ENCODE measurements at places on chromosomes 12 and 14.

- no peak for DNase-seq
Observed at GRCh38 chr14:55819610-55820304, 239.8 kb downstream of the KTN1 start.

DNA sequence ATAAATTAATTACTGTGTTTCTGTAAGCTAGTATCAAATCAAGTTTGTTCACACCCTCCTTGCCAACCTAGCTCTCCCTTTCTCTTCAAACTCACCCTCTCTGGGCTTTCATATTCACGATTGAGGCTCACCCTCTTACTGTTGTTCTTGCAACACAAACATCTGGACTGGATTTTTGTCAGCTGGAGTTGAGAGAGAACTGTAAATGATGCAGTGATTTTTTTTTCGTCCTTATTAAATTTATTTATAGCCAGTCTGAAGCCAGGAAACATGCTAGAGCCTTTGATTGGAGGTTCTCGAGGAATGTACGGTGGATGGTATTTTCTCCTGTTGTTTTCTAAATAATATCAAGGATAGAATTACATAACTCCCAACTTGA is 485.1 kb downstream of the ZFP36L1 start:
- no peak for DNase-seq

DNA sequence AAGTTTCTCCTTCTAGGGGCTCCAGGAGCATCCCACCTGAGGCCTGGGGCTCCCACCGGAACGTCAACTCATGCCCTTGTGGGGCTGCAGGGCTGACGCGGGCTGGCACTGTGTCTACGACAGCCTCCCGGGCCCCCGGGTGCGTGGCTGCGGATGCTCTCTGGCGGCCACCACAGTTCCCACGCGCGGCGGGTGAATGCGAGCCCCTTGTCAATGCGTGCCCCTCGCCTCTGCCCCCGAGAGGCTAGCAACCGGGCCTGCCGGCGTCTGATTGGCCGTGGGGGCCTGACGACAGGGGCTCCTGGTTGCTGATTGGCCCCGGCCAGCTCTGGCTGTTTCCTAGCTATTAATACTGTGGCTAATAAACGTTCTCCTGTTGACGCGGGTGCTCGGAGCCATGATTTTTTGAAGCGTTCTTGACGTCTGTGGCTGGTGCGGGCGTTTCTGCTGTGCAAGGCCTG is 1.8 kb upstream of the MEG3 start:
- DNase-seq: no peak

- no peak for DNase-seq
Observed at GRCh38 chr12:69108037-69108436, 131.3 kb upstream of the CPSF6 start.

DNA sequence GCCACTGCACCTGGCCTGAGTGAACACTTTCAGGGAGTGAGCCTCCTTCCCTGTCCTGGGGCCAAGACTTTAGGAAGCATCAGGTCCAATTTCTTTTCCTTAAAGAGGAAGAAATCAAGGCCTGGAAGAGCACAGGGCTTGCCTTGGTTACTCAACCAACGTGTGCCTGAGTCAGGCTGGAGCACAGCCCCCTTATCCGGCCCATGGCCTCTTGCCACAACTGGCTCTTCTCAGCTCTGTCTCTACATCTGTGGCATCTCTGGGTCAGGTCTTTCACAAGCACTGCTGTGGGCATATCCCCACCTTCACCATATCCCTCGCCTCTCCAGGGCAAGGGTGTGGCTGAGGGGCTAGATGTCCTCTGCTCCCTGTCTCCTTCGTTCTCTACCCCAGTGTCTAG is 6.8 kb downstream of the MYH6 start:
- no peak for DNase-seq

- no peak for DNase-seq
Observed at GRCh38 chr14:76763096-76764041, 2.1 kb downstream of the VASH1 start.

DNA sequence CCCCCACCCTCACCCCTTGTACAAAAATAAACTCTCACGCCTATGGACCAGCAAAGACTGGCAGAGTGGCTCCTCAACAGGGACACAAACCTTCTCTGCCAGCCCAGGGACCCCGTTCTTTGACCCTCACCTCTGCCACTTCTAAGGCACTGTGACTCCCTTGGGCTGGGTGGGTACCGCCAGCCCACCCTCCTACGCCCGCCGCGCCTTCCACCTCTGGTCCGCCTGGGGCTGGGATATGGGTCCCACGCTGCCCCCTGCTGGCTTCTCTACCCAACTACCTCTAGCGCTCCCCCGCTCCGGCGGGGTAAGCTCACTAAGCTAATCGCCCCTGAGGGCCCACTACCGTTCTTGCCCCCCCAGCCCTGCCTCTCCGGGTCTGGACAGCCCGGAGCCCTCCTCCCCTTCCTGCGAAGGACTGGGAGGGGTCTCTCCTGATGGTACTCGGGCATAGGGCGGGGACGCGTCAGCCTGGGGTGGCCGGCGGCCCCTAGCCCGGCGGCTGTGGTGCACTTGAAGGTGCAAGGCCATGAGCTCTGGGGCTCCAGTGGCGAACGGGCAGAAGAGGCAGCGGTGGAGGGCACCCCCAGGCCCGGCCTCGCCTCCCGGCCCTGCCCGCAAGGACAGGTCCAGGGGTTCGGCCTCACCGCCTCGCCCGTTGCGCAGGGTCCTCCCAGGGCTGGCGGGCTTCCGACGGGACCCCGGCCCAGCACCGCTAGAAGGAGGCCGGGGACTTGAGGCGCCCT is 8.1 kb downstream of the ZNF219 start:
- DNase-seq: no peak

- DNase-seq: no peak
Observed at GRCh38 chr14:32329146-32329545, at the start of gene AKAP6. TSS of gene AKAP6 (plus strand) at chr14:32329298. CDS start at chr14:32433494, 104,196 bp downstream.

GRCh38 chr14:59251811-59252771 is 63.6 kb downstream of the DAAM1 start:
- DNase-seq: no peak

- DNase-seq: no peak
Observed at GRCh38 chr14:68446243-68447040, 346.4 kb downstream of the ZFP36L1 start.

- no peak for DNase-seq
Observed at GRCh38 chr12:30142301-30142700, 358.6 kb upstream of the TMTC1 start.

GRCh38 chr14:95674613-95675012 is 11.6 kb upstream of the TCL1B start:
- no peak for DNase-seq

- DNase-seq: no peak
Observed at GRCh38 chr14:51604073-51604472, 47.6 kb upstream of the FRMD6 start.

GRCh38 chr12:104502217-104502616 is 45.5 kb downstream of the CHST11 start:
- no peak for DNase-seq

- DNase-seq: no peak
Observed at GRCh38 chr14:89697281-89698060, 257.1 kb downstream of the EFCAB11 start.

DNA sequence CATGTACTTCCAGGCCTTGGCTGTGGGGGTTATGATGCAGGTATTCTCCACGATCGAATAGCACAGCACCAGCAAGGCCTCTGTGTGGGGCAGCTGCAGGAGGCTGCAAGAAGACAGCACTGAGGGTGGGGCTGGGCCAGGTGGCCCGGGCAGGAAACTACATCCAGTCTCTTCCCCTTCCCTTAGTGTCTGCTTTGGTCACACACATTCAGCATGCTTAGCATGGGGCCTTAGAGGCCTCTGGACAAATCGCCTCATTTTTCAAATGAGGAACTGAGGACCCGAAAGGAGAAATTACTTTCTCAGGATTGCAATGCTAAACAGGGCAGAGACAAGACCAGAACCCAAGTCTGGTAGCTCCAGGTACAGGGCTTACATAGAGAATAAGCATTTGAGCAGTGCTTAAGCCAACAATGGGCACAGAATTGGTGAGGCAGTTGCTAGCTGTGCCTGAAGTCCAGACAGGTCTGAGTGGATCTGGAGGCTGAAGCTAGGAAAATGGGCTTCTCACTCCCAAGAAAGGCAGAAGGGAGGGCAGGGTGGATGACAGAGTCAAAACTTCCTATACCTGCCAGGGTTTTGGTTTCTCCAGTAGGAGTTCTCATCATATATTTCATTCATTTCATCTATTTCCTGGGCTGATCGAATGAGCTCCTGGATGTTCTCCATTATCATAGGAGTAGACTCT is 3.5 kb downstream of the ACRBP start:
- DNase-seq: no peak

GRCh38 chr12:3885277-3886094 is 12.3 kb upstream of the PARP11 start:
- DNase-seq: no peak

GRCh38 chr14:37251775-37252174 is 54.0 kb downstream of the MIPOL1 start:
- DNase-seq: no peak

GRCh38 chr14:64944041-64944440 is 1.5 kb upstream of the GPX2 start:
- no peak for DNase-seq

DNA sequence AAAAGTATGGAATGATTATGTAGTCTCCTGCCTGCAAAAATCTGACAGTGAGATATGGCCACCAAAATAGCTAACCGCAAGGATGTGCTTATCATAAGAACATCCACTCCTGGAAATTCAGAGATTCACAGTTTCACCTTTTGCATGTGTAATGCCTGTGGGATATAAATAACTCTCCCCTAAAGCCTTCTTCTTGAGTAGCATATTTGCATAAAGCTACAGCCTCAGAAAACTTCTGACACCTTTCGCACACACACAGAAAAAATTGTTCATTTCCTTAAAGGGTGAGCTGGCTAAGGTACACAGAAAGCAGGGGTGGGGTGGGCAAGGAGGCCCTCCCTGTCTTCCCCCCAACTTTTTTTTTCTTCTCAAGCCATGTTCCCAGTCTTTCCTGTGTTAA is 3.1 kb upstream of the IGF1 start:
- DNase-seq: no peak

DNA sequence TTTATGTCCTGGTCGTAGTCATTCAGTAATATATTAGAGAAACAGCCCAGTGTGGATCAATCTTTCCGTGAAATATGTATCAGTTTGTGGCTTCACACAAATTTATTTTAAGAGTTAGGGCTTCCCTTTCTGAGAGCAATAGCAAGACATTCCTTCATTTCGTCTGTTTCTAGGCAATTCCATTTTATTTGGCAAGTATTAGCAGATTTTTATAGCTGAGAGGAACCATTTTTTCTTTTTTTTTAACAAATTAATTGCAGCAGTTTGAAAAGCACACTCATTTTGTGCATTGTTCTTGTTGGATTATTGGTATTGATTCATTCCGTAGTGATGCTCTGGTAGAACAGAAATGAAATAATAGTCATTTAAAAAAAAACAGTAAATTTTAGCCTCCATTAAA is 132.9 kb downstream of the SRGAP1 start:
- no peak for DNase-seq

- DNase-seq: no peak
Observed at GRCh38 chr12:11486623-11487444, 91.5 kb upstream of the PRB2 start.

- no peak for DNase-seq
Observed at GRCh38 chr14:72545411-72546311, 348.2 kb downstream of the DPF3 start.

GRCh38 chr14:98163873-98164272 is 1108.1 kb downstream of the BCL11B start:
- DNase-seq: no peak

DNA sequence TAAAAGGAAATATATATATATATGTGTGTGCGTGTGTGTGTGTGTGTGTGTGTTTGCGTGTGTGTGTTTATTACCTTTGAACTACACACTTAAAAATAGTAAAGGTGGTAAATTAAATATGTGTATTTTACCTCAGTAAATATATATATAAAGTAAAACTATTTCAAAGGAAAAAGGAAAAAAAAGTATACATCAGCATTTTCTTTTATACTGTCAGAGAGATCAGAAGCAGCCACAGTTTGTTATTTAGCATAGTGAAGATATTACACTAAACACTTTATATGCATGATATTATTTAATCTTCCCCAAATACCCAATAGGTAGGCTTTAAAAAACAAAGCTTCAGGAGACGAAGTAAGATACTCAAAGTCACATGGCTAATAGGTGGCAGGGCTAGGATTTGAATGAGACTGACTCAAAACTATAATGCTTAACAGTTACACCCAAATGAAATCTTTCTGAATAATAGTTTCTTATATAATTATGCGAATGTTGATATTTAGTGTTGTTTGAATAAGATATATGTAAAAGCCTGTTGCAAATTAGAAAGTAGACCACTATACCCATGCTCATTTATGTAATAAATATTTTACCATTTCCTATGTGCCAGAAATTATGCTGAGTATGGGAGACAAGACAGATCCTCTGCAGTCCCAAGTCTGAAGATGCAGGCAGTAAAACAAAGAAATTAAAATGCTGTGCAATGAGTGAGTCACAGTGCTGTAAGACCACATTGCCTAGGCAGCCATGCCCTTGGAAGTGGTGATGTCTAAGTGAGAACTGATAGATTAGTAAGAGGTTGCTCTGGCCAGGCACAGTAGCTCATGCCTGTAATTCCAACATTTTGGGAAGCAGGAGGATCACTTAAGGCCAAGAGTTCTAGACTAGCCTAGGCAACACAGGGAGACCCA is 66.1 kb downstream of the PDZRN4 start:
- no peak for DNase-seq

GRCh38 chr12:63354969-63355368 is 204.0 kb upstream of the AVPR1A start:
- no peak for DNase-seq

- no peak for DNase-seq
Observed at GRCh38 chr14:21014761-21015190, 10.1 kb downstream of the NDRG2 start.

DNA sequence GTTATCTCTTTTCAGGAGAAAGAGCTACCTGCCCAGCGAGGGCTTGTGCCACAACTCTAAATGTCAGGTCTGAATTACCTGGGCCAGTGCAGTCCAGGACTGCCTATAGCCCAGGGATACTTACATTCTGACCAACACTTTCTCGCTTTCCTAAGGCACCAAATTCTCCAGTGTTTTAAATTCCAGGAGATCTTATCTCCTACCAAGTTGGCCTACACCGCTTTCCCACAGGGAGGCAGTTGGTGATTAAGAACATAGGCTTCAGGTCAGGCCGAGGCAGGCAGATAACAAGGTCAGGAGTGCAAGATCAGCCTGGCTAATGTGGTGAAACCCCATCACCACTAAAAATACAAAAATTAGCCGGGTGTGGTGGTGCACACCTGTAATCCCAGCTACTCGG is 41.1 kb downstream of the RPS29 start:
- DNase-seq: no peak

- DNase-seq: no peak
Observed at GRCh38 chr12:79053394-79053793, 188.8 kb downstream of the SYT1 start.
